ENCODE measurements at places on chromosomes 5 and 9. TPM values are rescaled to one million over a fixed set of nuclear protein-coding genes. Genes with fewer than 3 reads are reported as not detected.
A peak's percentile ranks its signal among the peaks of the same experiment; 100 is the strongest.

ACO1 gene
- total RNA-seq = 30.6 TPM

C5orf58 gene
- not detected for total RNA-seq

PCDHGB2 gene
- 4.3 TPM for total RNA-seq

FANCC gene
- total RNA-seq = 16.5 TPM

EHMT1 gene
- 126 TPM for total RNA-seq

APC gene
- total RNA-seq = 40.4 TPM

RNF183 gene
- 0.96 TPM for total RNA-seq

MARVELD2 gene
- total RNA-seq = 32.4 TPM

UBE2QL1 gene
- total RNA-seq = 0.49 TPM

DNA sequence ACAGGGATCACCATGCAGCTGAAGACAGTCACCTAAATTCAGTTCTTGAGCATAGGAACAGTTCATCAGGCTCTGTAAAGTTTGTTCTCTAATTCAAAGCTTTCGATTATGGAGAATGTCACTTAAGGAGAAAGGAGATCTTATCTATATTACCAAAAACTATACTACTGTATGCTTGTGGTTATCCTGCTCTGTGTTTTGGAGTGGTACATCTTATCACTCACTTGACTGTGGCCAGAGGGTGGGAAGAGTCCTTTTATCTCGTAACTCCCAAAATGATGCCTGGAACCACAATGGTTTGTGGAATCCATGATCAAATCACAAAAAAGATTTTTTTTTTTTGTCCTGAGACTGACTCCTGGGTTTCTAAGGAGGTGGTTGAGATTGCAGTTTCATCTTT is 230.7 kb downstream of the COMMD10 start:
- DNase-seq = no peak

- DNase-seq = peak; percentile 94
Measured at GRCh38 chr9:4662108-4662988, at the start of gene PLPP6. Gene PLPP6, plus strand, starts transcription at chr9:4662294. Its CDS starts 82 bp downstream, at chr9:4662376.

- DNase-seq = no peak
Measured at GRCh38 chr9:109765830-109766229, 14.2 kb upstream of the PALM2AKAP2 start.

GRCh38 chr5:39076757-39077728 is 2.8 kb upstream of the RICTOR start:
- DNase-seq = no peak

- no peak for DNase-seq
Measured at GRCh38 chr5:179311581-179311980, 33.7 kb downstream of the ADAMTS2 start.

- DNase-seq = no peak
Measured at GRCh38 chr5:173884402-173885053, 3.6 kb upstream of the CPEB4 start.

DNA sequence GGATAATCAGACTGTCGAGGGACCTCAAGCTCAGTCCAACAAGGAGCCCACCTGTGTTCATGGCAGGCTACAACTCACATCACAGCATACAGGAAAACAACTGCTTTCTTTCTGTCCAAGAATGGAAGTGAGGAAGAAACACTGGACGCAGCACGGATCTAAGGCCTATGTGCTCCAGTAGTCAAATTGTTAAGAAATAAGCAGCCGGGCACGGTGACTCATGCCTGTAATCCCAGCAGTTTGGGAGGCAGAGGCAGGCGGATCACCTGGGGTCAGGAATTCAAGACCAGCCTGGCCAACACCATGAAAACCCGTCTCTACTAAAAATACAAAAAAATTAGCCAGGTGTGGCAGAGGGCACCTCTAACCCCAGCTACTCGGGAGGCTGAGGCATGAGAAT is 427.8 kb downstream of the BNC2 start:
- DNase-seq = no peak

DNA sequence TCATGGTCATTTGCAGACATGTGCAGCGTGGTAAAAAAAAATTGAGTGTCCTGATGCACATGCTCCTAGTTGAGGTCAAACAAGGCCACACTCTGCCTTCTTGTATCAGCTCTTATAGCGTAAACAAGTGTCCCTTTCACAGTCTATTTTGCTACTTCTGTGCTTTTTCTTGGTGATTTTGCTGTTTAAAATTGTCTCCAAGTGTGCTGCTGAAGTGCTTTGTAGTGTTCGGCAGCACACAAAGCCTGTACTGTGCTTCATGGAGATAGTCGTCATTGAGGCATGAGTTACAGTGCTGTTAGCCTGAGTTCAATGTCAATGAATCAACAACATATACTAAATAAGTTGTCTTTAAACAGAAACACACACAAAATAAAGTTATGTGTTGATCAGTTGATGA is 690.4 kb upstream of the MEF2C start:
- DNase-seq = no peak

DNA sequence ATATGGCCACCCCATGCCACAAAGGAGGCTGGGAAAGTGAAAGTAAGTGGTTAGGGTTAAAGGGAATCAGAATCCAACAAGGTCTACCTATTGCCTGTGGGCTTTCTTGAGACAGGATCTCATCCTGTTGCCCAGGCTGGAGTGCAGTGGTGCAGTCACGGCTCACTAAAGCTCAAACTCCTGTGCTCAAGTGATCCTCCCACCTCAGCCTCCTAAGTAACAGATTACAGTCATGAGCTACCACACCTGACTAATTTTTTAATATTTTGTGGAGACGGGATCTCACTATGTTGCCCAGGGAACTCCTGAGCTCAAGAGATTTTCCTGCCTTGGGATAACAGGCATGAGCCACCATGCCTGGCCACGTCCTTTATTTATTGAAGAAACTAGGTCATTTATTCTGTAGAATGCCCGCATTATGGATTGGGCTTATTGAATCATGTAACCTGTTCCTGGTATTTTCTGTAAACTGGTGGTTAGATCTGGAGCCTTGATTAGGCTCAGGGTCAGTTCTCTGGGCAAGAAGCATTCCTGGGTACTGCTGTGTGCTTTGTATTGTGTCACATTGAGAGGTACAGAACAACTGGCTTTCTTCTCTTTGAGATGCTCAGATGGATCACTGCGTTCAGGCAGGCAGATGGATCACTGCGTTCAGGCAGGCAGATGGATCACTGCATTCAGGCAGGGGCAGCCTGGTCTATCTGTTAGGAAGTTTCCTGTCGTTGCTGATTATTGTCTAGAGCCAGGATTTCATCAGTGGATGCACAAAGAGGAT is 41.6 kb downstream of the ERGIC1 start:
- DNase-seq = no peak

DNA sequence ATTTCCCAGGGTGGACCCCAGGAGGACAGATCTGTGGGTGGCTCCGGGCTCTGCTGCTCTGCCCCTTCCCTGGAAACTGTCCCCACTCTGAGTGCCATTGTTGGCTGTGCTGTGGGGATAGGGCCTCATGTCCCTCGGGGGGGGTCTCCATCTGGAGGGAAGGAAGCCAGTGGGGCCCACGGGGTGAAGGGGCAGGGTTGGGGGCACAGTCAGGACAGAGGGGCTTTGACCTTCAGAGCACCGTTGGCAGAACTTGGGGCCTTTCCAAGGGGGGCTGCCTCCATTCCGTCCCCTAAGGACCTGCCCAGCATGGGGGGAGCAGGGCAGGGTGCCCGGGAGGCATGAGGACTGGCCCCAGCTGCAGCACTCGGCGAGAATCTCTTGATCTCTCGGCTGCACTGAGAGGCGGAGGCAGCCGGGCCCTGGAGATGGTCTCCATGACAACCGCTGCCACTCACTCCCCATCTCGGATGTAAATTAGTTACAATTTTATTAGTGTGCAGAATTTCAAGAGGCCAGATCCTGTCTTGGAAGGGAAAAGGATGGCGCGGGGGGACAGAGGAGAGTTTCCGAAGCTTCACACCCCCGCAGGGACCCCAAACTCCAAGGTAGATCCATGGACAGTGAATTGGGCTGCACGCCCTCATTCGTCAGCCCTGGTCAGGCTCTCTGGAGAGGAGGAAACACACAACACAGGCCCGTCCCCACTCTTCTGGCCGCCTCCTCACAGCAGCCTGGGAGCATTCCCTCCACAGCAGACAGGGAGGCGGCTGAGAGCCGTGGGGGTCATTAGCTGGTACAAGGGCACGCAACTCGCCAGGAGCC is 216.2 kb upstream of the IER5L start:
- no peak for DNase-seq

DNA sequence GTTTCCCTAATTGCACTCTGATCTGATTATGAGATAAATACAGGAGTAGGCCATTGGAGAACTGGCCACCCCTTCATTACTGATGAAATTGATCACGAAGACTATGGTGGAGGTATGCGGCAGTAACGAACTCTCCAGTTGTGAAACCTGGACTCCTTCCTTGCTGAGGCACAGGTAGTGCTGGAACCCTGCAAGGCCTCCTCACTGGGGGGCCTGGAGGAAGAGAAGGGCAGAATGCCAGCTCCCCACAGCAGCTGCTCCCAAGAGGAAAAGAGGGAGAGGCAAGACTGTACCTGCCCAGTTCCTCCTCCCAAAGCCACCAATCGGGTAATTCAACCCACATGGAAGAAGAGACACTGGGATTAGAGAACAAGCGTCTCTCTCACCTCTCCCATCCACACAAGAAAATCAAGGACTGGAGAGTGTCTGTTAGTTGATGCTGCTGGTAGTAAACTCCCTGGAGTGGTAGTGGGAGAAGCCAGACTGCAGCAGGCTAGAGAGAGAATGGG is 19.1 kb upstream of the TRIO start:
- DNase-seq = no peak

GRCh38 chr9:36738318-36738976 is 165.8 kb downstream of the MELK start:
- DNase-seq = no peak

- no peak for DNase-seq
Measured at GRCh38 chr5:31378838-31379237, 153.1 kb downstream of the DROSHA start.

GRCh38 chr9:121069396-121069795 is 5.4 kb upstream of the CNTRL start:
- no peak for DNase-seq
